ENCODE measurements at places on chromosomes 5 and 9.
A peak's percentile ranks its signal among the peaks of the same experiment; 100 is the strongest.

DNA sequence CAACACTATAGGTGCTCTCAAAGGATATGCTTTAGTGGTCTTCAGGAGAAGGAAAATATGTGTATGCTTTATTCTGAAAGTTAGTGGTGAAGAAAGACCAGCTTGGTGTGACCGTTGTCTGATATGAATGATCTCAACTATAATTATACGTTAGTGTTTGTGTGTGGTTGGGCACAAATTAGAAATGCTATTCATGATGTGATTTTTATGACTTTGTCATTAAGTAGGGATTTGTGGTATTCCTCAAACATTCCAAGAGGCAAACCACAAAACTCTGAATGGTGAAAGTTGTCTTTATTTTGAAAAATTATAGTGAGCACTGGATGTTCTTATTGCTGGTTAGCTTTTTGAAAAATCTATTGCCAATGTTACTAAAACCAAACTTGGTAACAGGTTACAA, 6.2 kb upstream of the F2R start:
- no peak for DNase-seq

GRCh38 chr9:94002316-94003140, 47.4 kb upstream of the BARX1 start:
- DNase-seq = no peak

DNA sequence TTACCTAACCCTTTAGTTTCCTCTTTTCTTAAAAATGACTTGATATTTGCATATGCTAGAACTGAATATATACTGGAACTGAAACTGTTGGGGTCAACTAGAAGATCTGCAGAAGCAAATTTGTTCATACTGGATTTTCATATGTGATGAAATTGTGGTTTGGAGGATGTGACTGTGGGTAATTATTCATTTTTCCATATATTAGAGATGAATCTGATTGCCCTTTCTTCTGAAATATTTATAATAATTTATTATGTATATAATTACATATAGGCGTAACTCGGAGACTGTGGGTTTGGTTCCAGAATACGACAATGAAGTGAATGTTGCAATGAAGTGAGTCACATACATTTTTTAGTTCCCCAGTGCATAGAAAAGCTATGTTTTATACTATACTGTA, 149.1 kb downstream of the ATP10B start:
- no peak for DNase-seq

- DNase-seq = peak; percentile 29
Observed at GRCh38 chr5:34898258-34898895, 16.9 kb downstream of the RAD1 start.

DNA sequence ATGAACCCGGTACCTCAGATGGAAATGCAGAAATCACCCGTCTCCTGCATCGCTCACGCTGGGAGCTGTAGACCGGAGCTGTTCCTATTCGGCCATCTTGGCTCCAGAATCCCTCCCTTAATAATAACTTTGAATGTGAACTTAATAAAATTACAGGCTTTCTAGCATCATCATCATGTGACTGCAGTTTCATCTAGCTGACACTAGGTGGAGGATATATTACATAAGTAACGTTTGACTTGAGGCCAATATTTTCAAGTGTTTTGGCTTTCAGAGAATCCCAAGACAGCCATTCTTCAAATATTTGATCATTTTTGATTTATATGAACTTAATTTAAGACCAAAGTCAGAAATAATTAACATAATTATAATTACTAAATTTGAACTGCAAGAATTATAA, 474.9 kb upstream of the CDH10 start:
- no peak for DNase-seq

DNA sequence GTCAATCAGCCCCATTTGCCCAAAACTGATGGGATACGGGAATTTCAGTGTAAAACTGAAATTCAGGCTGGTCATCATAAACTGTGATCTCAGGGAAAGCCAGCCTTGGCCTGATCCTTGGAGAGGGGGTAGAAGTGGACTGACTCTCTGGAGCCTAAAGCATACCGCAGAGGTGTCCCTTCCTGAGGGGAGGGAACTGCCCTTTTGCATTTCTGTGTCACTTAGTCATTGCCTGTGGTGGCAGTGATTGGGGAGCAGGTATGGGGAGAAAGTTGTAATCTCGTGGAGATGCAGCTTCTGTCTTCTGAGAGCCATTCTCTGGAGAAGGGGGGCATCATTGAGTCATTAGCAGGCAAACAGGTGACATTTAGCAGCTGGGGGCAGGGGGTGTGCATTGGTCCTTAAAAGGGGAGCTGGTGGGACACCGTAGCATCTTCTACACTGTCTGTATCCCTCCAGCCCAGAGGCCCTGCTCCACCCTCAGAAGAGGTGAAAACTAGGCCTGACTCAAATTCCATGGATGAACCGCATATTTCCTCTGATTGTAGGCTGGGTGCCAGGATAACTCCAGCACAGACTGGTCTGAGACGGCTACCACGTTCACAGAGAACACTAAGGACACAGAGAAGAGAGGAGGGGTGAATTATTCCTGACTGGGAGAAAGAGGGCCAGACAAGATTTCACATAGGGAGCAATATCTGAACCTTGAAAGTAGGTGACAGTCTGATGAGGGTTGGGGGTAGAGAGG, 143.3 kb downstream of the SEC61B start:
- no peak for DNase-seq

- DNase-seq = no peak
Observed at GRCh38 chr5:6487081-6487480, 38.4 kb downstream of the UBE2QL1 start.

- DNase-seq = no peak
Observed at GRCh38 chr9:123689701-123690428, 240.1 kb downstream of the DENND1A start.

- DNase-seq = peak; percentile 12
Observed at GRCh38 chr9:128946571-128947276, 679 bp downstream of the DOLK start.

- DNase-seq = no peak
Observed at GRCh38 chr5:74586856-74587255, 53.7 kb downstream of the ENC1 start.

DNA sequence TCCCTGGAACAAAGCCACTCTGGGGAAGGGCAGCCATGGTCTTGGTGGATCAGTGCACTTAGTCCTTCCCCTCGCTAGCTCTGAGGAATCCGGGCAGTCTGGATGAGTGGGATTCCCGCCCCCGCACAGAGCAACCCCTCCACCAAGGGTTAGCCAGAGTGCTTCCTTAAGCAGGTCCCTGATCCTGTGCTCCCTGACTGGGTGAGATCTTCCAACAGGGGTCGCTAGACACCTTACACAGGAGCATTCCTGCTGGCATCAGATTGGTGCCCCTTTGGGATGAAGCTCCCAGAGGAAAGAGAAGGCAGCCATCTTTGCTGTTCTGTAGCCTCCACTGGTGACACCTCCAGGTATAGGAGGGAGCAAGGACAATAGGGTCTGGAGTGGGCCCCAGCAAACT, 228.8 kb downstream of the AP3B1 start:
- DNase-seq = no peak

GRCh38 chr5:160496784-160497183, 75.1 kb downstream of the PTTG1 start:
- no peak for DNase-seq

DNA sequence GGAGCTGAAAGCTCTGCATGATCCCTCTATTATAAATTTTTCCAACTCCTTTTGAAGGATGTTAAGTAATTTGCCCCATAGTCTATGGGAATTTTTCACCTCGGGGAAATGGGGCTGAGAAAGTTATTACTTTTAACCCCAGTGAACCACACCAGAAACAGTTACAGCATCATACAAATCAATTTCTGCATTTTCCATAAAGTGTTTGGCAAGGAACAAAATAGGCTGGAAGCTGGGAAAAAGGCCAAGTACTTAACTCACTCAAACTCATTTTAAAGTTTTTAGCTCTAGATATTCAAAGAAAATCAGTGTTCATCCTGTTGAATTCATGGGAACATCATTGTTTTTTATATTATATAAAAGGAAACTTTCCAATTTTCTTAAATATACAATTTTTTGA, 160.9 kb downstream of the SH3GL2 start:
- no peak for DNase-seq

DNA sequence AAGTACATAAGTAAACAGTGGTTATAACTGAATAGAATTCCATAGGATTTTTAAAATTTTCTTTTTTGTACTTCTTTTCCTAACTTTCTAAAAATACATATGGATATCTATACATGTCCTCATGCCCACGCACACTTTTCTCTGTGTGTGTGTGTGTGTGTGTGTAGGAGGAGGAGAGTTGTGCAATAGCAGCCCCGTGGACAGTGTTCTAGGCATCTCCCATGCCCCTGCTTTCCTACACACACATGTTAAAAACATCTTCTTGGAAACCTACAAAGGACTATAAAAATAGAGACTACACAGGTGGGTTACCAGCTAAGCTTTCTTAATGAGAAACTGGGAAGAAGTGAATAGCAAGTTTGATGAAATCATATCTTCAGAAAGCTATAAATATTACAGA, 19.8 kb upstream of the HEXB start:
- no peak for DNase-seq

DNA sequence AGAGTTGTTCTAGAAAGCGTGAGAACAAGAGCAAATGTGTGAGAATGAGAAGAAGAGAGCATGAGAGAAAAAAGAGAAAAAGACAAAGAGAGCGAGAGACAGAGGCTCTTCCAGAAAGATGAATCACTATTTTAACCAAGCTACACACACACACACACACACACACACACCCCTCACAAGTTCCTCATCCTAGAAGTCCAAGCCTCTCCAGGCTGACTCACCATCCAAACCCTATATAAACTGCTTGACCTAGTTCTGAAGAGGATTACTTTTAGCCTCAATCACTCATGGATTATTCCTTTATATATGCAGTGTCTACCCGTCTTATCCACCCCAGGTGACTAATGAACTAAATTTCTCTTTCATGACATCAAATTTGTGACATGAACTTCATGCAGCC, 37.6 kb downstream of the C9orf57 start:
- DNase-seq = no peak

- no peak for DNase-seq
Observed at GRCh38 chr5:97923496-97923895, 740.4 kb upstream of the RIOK2 start.

GRCh38 chr5:10460252-10460906, 18.7 kb downstream of the ROPN1L start:
- no peak for DNase-seq

DNA sequence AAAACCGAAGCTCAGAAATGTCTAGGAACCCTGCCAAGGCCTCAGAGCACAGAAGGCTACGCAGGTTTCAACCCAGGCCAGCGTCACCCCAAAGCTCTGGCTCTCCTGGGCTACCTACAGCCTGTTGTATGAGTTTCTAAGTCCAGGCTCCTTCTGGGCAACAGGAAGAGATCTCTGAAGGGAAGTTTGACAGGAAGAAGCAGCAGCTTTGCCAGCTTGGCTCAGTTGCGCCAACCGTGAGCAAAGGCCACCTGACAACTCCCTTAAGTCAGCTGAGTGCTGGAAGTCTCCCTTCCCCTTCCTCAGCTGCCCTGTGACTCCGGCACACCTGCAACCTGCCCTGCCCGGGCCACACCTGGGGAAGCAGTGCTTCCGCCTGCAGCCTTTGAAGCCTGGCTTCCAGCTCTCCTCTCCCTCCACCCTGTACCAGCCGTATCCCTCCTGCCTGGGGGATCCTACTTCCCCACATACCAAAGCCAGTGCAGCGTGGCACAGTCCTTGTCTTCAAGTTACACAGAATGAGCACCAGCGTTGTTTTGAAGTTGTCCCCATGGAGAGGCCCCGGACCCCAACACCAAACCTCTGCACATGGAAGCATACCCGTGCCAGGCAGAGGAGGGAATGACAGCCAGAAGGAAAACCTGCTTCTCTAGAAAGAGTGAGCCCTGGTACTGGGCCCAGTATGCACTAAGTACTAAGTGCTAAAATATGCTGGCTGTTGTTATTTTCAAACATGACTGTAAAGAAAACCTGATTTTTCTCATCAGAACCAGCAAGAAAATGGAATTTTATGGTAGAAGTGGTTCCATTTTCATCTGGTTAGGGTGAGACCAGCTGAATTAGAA, 36.5 kb downstream of the SHB start:
- no peak for DNase-seq

- DNase-seq = no peak
Observed at GRCh38 chr9:136957461-136957860, 5.4 kb downstream of the LCN12 start.

- DNase-seq = no peak
Observed at GRCh38 chr5:6543830-6544560, 88.8 kb downstream of the NSUN2 start.

GRCh38 chr5:58412932-58413331, 47.0 kb downstream of the PLK2 start:
- DNase-seq = no peak

GRCh38 chr5:67262956-67263355, 66.4 kb upstream of the CD180 start:
- no peak for DNase-seq
